Epithelial cell of proximal tubule (primary cell): ENCODE measurements at places on chromosomes 1 and 21. TPM values are rescaled to one million over a fixed set of nuclear protein-coding genes. Genes with fewer than 3 reads are reported as not detected.

GRCh38 chr1:78038071-78038470, 7.7 kb upstream of the GIPC2 start:
- DNase-seq: no peak

GRCh38 chr21:26421724-26422123, 151.4 kb downstream of the CYYR1 start:
- DNase-seq: no peak

Gene LRRN2
- total RNA-seq: 1.1 and 5.4 TPM in 2 replicates

Gene TSPAN2
- 4.6 and 5.0 TPM in 2 replicates for total RNA-seq

Gene FAM151A
- total RNA-seq: not detected in 2 replicates

DNA sequence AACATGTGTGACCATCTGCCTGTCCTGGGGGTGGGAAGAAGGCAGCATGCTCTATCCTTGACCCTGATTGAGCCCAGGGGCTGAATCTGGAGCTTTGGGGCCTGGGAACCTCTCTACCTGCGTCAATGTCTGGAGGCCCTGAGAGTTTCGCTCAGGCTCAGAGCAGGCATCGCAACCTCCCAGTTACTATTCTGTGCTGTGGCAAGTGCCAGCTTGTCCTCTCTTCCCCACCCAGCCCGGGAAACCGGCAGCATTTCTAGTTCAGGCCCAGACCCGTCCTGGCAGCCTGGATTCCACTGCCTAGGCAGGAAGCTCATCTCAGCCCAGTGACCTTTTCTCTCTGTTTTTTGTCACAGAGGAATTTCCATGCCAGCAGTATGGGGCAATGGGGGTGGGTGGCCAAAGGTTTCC, 10.0 kb upstream of the IRF6 start:
- no peak for DNase-seq

GRCh38 chr1:214165850-214166374, 115.0 kb upstream of the SMYD2 start:
- no peak for DNase-seq

- peak; percentile 48 for DNase-seq
Observed at GRCh38 chr21:34545079-34545884, 33.3 kb upstream of the KCNE1 start.

- DNase-seq: no peak
Observed at GRCh38 chr1:66175581-66175980, 358.4 kb upstream of the SGIP1 start.

Gene GPR3
- total RNA-seq: 2.5 and 3.0 TPM in 2 replicates

GRCh38 chr1:8350914-8351684, 33.2 kb downstream of the SLC45A1 start:
- no peak for DNase-seq

DNA sequence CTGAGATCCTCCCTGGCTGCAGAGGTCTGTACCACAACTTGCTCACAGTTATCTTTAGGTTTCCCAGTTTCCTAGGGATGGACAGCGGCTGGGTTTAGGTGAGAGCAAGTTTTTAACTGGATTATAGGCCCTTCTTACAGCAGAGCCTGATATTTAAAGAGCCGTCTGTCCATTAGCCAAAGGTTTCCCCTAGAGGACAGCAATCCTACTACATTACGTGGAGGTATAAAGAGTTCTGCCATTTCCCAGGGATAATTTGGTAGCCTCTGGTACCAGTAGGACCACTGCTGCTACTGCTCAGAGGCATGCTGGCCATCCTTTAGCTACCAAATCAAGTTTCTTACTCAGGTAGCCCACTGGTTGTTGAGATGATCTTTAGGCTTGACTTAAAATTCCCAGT, 21.9 kb upstream of the FCGR2A start:
- DNase-seq: no peak

GRCh38 chr1:66444438-66445265, 89.3 kb upstream of the SGIP1 start:
- no peak for DNase-seq

GRCh38 chr1:246591958-246592357, 25.7 kb downstream of the CNST start:
- DNase-seq: no peak

- DNase-seq: peak; percentile 92
Observed at GRCh38 chr1:207890136-207890738, 20.7 kb downstream of the CD34 start.

Gene TIE1
- total RNA-seq: 1.1 and 1.2 TPM in 2 replicates

GRCh38 chr1:89464008-89464407, 60.6 kb upstream of the LRRC8B start:
- no peak for DNase-seq

Gene IVL
- total RNA-seq: 0.35 and 2.1 TPM in 2 replicates

Gene DLGAP3
- 0.22 and 0.81 TPM in 2 replicates for total RNA-seq

Gene CD5L
- total RNA-seq: not detected in 2 replicates

DNA sequence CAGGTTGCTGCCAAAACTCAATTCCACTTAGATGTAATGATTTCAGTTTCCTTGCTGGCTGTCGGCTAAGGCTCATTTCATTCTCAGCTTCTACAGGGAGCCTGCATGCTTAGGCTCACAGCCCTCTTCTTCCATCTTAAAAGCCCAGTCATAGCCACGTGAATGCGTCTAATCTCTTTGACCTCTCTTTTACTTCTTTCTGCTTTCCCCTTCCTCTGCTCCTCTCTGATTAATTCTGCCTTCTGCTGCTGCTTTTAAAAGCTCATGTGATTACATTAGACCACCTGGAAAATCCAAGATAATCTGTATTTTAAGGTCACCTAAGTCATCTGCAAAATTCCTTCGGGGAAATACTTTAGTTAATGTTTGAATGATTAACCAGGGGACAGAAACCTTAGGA, 812.8 kb upstream of the BRINP3 start:
- peak; percentile 67 for DNase-seq

- no peak for DNase-seq
Observed at GRCh38 chr1:198079432-198079951, 77.3 kb upstream of the NEK7 start.

DNA sequence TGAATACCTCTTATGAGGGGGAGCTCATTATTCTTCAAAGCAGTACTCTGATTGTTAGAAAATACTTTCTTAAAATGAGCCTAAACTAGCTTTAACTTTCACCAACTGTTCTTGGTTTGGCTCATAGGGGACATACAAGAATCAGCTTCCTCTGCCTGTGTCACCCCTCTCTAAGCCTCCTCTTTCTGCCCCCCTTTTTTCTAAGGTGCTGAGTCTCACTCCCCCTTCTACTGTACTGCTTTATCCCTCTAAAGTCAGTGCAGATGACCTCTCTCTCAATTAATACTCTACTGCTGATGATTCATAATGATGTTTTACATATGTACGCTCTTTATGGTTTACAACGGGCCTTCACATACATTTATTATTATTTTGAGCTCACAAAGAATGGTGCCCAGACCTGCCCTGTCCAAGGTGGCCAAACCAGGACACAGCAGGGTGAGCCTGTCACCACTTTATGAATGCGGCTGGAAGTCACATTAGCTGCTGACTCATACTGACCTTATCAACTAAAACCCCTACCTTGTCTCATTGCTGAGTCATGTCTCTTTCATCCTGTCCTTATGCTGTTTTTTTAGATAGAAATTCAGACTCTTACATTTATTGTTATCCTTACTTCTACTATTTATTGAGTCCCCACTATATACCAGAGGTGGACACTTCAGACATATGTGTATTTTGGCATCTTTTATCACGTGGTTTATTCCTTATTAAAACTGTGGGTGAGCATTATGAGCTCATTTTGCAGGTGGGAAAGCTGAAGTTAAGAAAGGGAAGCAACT, 126.9 kb downstream of the RNF220 start:
- peak; percentile 13 for DNase-seq

Gene ARMH1
- total RNA-seq: not detected in 2 replicates

Gene C1orf50
- total RNA-seq: 6.1 and 7.8 TPM in 2 replicates

DNA sequence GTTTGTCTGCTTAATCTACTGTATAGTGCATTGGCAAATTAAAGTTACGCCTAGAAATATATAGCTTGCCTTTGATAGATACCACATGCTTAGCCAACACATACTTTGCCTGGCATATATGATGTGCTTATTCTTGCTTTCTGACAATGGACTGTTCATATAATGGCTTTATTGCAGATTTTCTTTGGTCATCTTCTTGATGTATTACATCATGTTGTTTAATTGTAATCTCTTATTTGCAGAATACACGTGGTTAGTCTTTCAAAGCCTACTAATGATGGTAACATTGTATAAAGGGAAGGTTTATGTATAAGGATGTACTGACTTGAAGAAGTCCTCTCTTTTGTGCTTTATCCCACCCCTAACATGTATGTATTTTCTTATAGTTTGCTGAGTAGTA, 201.5 kb downstream of the PDE4B start:
- no peak for DNase-seq

- DNase-seq: no peak
Observed at GRCh38 chr1:44033041-44033575, 1.8 kb upstream of the SLC6A9 start.

DNA sequence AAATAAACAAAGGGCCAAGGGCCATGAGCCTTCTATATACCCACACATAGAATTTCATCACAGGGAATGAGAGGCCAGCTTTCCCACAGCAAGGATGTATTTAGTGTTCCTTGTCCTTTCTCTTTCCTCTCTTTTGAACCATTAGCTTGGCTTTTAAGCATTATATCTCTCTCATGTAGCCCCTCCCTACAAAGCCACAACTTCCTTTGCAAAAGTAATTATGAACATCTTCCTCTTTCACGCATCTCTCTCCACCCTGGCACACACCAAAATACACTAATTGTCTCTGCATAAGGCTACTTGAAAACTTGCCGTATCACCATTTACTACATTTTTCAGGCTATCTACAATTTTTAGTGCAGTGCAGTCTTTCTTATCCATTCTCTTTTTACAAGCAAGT, 1.9 kb upstream of the AK5 start:
- DNase-seq: no peak

Gene NCAM2
- 0.07 TPM in 1 of 2 replicates, not detected in the other for total RNA-seq

DNA sequence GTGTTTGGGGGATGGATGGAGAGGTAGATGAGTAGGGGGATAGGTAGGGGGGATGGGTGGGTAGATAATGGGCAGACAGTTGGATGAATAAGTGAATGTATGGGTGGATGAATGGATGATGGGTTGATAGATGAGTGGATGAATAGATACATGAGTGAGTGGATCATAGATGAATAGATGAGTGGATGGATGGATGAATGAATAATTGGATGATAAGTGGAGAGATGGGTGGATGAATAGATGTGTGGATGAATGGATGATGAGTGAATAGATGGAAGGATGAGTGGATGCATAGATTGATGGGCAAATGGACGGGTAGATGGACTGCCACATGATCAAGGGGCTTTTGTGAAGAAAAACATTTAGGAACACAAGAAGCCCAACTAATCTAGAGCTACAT, 133.3 kb upstream of the F3 start:
- DNase-seq: no peak

- DNase-seq: no peak
Observed at GRCh38 chr21:37281993-37282392, 14.9 kb upstream of the VPS26C start.

DNA sequence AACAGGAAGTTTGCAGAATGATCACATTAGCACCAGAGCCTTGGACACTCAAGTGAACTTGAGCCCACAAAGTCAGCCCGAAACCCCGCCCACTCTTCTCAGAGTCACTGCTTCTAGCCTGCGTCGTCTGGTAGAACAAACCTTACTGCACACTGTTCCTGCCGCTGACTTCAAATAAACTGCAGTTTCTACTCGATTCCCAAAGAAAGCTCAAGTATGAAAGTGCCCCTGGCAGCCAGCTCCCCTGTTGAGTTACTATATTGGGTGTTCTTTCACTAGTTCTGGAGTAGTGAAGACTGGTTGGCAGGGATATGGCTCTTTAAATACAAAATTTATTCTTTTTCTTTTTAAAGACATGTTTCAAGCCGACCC, 164.7 kb downstream of the GALNT2 start:
- no peak for DNase-seq

GRCh38 chr1:28509705-28510272, 3.9 kb downstream of the RCC1 start:
- DNase-seq: no peak

GRCh38 chr1:7070389-7071029, 285.3 kb downstream of the CAMTA1 start:
- DNase-seq: peak; percentile 4

DNA sequence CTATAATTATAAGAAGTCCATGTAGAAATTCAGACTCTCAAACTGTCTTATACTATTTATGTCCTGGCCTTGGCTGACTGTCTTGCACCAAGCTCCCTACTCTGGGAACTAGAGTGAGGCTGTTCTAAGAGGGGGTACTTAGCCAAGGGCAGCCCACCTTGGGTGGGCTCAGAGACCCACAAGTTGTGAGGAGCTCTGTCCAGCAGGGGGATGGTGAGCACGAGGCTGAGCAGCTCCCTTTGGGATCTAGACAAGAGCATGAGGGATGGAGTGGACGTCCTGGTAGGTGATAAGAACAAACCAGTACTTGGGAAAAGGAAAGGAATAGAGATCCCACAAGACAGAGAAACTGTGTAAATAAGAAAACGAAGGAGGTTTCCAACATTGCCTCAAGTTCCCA, 127.1 kb upstream of the SLC44A3 start:
- DNase-seq: no peak

Gene BSND
- total RNA-seq: not detected in 2 replicates

GRCh38 chr1:200143347-200143746, 115.8 kb downstream of the NR5A2 start:
- no peak for DNase-seq

Gene FOXO6
- total RNA-seq: 0.52 and 0.72 TPM in 2 replicates

- no peak for DNase-seq
Observed at GRCh38 chr1:39631361-39632322, 7.8 kb downstream of the HEYL start.

DNA sequence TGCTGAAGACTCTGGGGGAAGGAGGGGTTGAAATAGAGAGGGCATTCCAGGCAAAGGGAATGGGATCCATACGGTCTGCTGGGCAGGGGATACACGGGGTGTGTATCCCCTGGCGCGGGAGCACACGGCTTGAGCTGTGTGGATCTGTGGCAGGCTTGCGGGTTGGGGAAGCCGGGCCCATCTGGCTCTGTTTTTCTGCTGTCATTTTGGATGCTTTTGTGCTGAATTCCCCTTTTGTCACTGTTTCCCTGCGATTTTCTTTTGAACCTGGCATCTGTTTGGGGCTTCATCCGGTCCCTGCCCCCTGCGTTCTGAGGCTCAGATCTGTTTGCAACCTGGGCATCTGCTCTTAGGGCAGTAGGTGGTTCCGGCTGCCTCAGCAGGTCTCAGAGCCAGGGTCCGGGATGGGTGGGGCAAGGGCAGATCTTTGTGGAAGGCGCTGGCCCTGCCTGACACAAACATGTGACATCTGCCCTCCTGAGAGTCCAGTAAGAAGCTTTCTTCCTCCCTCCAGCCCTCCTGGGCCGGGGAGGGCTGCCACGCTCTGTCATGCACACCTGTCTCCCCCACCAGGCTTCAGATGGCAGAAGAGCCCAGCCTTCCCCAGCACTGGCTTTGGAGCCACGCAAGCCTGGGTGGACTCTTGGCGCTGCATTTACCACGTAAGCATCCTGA, 84.0 kb downstream of the IGSF21 start:
- DNase-seq: no peak

- no peak for DNase-seq
Observed at GRCh38 chr1:196535727-196536126, 72.5 kb downstream of the KCNT2 start.

GRCh38 chr1:63261736-63262458, 60.5 kb upstream of the FOXD3 start:
- DNase-seq: no peak
